ENCODE measurements at places on chromosomes 3 and 15.

GRCh38 chr15:70351391-70351790 lies 253.7 kb upstream of the TLE3 start:
- no peak for DNase-seq

GRCh38 chr3:138092023-138092422 lies 23.4 kb downstream of the DZIP1L start:
- DNase-seq: no peak

GRCh38 chr3:136929977-136930670 lies 27.7 kb upstream of the IL20RB start:
- DNase-seq: no peak

- DNase-seq: no peak
Measured at GRCh38 chr3:17742880-17743657, 638 bp upstream of the TBC1D5 start.

GRCh38 chr15:68412218-68412617 lies 19.7 kb downstream of the ITGA11 start:
- no peak for DNase-seq

Data from effector memory CD8-positive, alpha-beta T cell (primary cell).